Activated CD4-positive, alpha-beta T cell treated with anti-CD3 and anti-CD28 coated beads, Interleukin-2, Interleukin-4, amounts not matched to agents 100 ng/mL and 50 ng/mL, durations not matched to agents 16 hours and 8 hours (primary cell): ENCODE measurements at places on chromosomes 4 and X.

DNA sequence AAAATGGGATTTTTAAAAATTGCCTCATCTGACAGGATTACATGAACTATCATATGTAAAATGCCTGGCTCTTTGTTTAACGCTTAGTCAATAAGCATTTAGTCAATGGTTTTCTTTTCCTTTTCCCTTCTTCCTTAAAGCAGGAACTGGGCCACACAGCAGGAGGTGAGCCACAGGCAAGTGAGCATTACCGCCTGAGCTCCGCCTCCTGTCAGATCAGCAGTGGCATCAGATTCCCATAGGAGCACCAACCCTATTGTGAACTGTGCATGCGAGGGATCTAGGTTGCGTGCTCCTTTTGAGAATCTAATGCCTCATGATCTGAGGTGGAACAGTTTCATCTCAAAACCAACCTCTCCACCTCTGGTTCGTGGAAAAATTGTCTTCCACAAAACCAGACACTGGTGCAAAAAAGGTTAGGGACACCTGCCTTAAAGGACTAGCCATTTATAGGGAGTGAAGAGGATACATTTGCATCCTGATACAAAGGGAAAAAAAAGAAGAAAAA lies 306.1 kb downstream of the FBXW7 start:
- DNase-seq, result no peak

DNA sequence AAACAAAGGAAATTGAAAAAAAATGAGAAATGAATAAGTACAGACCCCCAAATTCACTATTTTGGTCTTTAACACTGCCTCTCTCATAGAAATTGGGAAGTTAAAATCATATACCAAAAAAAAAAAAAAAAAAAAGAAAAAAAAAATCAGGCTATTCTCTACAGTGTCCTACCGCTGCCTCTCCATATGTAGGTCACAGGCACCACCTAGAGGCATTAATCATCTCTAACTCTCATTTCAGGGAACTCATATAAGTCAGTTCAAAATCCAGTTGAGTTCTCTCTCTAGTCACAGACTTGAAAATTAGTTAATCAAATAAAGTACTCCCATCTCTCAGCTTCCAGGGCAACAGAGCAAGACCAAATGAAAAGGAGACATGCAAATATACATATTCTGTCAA lies 47.9 kb downstream of the COX18 start:
- DNase-seq, result peak; percentile 15

DNA sequence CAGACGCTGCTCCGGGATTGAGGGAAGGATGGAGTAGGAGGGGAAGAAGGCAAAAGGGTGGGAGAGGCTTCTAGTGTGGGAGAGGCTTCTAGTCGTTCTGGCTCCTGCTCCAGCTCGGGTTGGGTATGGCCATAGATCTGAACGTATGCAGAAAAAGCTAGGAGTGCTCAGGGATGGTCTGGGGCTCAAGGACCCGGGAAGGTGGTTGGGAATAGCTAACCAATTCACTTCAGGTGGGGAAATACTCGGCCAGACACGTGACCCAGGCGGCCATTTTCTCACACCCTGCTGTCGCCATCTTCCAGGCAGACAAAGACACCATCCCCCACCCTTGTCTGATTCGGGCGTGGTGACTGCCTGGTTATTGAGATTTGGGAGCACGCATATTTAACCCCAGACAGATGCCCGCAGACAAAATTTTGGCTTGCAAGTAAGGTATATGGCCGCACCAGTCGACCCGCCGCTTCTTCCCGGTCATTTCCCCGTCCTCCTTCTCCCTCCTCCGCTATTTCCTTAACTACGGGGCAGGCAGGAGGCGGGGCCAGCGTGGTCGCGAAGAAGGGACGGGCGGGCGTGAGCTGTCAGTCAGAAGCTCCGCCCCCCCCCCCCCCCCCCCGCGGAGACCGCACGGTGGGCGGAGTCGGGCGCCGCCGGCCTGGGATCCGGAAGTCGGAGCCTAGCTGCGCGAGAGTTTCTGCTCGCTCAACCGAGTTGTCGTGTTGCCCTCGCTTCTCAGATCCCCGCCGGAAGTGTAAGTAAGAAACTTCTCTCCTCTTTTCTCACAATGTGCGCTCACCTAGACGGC lies at the start of gene GNL3L:
TSS of gene GNL3L (plus strand) at position 668 of the 805 bp plus-strand sequence. CDS start 2,348 bp downstream, outside the sequence.
- DNase-seq, result peak; percentile 81

- peak; percentile 85 for DNase-seq
These were observed 2.2 kb downstream of the PPA2 start for GRCh38 chr4:105471566-105472176.

DNA sequence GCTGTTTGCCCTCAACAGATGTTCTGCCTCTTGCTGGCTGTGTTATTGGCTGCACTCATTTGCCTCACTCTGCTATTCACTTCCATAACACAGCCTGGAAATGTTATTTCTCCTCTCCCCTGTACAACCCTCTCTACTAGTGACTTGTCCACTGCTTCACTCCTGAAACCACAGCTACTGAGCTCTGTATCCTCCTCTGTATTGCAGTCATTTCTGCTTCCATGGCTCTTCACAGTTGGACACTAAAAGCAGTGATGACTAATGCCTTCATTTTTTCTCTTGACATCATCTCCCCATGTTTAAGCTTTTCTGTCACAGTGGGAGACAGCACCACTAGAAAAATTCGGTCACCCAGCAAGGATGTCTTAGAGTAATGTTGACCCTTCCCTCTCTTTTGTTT lies 123.0 kb upstream of the PPP1R2C start:
- no peak for DNase-seq

- DNase-seq, result no peak
These were observed 89.2 kb upstream of the EFHC2 start for GRCh38 chrX:44432641-44433040.

DNA sequence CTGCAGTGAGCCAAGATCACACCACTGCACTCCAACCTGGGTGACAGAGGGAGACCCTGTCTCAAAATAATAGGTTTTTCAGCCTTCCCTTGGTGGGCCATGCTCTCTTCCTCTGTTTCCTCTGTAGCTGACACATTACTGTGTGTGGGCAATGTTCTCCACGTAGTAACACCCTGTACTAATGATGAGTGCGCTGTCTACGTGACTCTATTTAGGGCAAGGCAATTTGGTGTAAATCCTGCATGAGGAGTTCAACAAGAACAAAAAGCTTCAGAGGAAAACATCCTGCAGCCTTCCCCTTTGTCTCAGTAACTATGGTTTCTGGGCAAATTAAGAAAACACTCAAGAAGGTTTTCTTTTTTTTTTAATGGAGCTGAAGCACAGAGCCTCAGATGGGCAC lies 24.4 kb upstream of the JAKMIP1 start:
- no peak for DNase-seq
